IMR-90 (cell line): ENCODE measurements at places on chromosomes 16 and 17.

DNA sequence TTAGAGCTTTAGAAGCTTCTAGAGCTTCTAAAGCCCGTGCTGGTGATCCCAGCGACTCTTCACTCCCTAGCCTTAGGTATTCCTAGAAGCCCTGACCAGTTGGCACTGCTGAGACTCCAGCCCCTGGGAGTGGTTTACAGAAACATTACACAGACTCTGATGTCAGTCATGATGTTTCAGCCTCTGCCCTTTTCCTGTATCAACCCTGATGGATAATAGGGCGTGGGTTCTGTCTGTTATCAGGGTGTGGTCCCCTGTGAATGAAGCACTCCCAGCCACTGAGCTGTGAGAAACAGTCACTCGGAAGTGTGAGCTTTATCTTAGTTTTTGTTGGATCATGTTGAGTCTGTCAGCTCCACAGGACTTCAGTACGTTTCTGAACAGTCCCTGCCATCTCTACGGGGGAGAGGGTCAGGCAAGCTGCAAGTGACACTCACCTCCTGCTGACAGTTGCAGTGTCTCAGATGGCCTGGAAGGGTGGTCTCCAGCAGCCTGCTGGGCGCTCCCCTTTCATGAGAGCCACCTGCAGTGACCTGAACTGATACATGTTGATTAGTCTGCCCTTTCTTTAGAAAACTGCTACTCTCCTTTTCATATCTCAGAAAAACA, 12.8 kb downstream of the GOSR2 start:
- DNase-seq: no peak

DNA sequence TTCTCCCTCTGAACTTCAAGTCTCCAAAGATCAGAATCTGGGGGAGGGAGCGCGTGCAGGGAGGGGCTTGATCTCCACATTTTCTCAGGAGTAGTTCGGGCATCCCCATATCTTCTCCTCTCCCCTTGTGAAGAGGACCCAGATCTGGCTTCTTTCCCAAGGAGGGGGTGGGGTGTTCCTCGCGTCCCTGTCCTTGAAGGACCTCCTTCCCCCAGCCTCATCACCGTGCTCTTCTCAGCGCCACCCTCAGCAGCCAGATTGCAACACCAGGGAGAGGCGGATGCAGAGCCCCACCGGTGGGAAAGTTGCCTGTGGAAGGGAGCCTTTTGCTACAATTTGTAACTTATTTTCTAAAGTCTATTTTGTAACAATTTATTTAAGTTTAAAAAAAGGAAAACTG, 5.7 kb downstream of the PRSS53 start:
- DNase-seq: no peak

DNA sequence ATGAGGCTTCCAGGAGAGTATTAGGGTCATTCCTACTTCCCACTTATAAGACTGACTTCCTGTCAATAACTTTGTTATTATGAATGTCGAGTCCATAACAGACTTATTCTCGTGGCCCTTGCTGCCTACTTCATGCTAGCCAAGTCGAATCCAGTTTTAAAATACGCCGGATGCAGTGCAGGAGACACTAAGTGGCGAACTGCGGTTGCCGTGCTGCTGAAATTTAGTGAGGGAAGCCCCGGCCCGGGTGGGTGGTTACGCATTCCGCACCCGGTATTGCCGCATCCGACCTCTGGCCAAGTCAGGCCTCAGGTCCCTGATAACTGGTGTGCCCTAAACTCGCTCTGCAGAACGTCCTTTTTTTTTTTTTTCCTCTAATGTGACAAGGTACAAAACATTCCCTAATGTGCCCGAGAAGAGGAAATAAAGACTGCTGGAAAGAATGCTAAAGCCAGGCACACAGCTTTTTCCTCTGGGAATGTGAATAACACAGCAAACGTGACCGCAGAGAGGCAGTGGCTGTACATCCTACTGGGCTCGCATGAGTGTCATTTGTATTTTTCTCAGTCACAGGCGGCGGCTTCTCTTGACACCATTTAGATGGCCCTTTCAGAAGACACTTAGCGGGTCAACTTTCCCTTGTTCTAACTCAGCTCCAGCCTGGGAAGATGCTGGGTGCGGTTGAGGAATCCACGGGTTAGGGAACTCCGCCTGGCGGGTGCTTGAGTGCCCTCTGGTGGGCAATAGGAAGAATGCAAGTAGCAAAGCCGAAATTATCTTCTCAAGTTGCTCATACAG, 7.1 kb upstream of the AKTIP start:
- peak; percentile 62 for DNase-seq

DNA sequence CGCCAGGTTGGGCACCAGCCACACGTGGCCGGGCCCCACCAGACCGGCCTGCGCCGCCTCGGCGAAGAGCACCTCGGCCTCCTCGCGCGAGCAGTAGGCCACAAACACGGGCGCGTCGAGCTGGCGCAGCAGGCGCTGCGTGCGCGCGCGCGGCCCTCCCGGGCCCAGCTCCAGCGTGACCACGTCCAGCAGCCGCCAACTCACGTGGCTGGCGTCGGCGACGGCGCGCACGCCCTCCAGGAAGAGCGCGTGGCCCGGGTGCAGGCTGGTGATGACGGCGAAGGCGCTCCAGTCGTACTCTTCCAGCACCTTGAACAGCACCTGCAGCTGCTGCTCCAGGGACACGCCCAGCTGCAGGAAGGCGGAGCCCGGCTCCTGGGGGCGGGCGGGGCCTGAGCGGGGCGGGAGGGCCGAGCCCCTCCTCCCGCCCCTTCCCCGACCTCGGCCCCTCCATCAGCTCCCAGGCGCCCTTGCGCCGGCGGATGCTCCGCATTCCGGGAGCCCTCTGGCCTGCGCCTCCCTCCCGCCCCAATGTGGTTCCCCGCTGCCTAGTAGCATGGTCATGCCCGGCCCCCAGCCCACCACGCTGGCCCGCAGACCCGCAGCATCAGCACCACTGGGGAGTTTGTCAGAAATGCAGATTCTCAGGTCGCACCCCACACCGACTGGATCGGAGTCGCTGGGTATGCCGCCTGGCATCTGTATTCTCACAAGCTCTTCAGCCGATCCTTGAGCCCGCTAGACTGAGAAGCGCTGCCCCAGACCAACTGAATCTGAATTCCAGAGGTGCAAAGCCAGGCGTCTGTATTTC, 7.2 kb downstream of the GRIN2C start:
- no peak for DNase-seq

DNA sequence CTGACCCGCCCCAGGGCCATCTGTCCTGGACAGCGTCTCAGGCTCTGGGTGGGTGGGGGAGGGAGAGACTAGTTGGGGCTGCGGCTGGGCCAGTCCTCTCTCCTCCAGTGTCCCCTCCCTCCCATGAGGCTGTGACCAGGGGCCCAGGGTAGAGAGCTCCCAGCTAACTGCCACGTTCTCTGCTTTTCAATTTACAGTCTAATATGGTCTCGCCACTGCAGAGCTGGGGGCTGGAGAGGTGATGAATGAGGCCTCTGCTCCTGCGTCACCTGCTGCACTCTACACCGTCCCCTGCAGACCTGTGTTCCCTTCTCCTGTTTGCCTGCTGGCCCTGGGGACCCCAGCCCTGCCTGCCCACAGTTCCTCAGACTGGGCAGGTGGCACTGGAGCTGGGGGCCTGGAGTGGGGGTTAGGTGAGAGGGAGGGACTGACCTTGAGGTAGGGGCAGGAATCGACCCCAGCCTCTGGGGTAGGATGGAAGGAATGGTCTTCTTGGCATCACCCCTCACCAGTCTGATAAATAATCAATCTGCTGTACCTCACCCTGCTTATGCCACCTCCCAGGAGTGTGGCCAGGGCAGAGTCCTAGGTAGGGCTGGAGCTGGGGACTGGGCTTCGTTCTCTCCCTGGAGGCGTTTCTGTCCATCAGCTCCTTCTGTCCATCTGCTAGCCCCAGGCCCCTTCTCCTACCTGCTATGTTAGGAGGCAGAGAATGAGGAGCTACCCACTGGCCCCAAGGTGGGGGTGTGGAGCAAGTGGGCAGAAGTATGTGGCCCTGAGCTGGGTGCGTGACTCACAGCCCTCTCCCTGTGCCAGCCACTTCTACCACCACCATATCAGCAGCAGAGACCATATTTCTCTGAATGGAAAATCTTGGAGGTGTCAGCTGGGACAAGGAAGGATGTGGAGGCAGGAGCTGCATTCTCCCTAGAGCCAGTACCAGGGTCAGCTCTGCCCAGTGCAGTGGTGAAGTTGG, 12.9 kb downstream of the SEZ6 start:
- no peak for DNase-seq

DNA sequence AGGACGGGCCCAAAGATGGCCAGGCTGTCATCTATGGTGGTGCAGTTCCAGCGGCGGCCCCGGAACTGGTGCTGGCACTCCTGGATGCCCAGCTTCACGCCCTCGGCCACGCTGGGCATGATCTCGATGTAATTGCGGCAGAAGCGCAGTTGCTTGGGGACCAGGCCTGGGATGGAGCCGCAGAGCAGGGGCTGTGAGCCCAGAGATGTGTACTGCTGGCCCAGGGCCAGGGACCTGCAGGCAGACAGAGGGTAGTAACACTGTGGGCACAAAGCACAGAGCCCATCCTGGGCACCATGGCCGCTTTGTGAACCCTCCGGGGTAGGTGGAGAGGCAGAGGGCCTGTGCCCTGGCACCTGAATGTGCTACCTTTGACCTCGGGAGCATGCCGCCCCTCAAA, 44.8 kb downstream of the WNT3 start:
- no peak for DNase-seq
